Skin of body (tissue), 3 donors: ENCODE measurements at places on chromosomes 16 and 17. TPM values are rescaled to one million over a fixed set of nuclear protein-coding genes. Genes with fewer than 3 reads are reported as not detected.
A peak's percentile ranks its signal among the peaks of the same experiment; 100 is the strongest.

EVPL gene
- total RNA-seq: 43.7 TPM

GRCh38 chr16:81350306-81350615, 35.5 kb downstream of the GAN start:
- DNase-seq: no peak

DNA sequence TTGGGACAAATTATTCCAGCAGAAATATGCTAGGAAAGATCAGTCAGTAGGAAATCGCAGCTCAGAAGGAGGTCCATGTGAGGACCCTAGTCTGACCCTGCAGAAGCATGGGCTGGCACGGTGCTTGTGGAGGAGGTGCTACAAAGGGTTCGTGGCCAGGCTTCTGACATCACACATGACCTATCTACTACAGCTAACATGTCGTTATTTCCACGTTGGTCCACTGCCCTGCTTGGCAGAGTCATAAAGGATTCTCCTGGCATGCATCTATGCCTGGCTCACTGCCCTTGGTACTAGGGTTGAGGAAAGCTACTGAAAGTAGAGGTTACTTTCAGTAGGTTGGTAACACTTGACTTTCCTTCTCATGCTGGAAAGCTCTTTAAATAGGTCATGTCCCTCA, 118.1 kb upstream of the SHISA6 start:
- no peak for DNase-seq

DNA sequence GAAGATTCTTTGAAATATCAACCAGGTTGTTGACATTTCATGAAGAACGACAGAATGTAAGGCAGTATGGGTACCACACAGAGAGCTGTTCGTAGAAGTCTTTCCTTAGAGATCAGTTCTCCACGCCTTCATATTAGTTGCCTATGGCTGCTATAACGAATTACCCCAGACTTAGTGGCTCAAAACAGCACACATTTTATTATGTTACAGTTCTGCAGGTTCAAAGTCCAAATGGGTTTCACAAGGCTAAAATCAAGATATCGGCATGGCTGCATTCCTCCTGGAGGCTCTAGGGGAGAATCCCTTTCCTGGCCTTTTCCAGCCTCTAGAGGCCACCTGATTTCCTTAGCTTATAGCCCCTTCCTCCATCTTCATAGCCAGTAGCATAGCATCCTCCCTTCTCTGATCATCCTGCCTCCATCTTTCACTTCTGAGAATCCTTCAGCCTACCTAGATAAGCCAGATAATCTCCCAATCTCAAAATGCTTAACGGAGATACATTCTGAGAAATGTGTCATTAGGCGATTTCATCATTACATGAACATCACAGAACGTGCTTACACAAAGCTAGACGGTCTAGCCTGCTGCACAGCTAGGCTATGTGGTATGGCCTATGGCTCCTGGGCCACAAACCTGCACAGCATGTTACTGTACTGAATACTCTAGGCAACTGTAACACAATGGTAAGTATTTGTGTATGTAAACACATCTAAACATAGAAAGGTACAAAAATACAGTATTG, 26.0 kb downstream of the ERCC4 start:
- DNase-seq: no peak

- DNase-seq: no peak
These were observed 3.2 kb downstream of the ARHGAP27 start for GRCh38 chr17:45429339-45430005.

GRCh38 chr17:60106340-60107059, 27.8 kb upstream of the HEATR6 start:
- DNase-seq: no peak

- peak; percentile 84 for DNase-seq
These were observed 109.9 kb downstream of the METRNL start for GRCh38 chr17:83189044-83190003.

GRCh38 chr17:61492759-61493526, 40.7 kb downstream of the TBX4 start:
- DNase-seq: peak; percentile 39

- DNase-seq: no peak
These were observed 16.7 kb downstream of the RFFL start for GRCh38 chr17:35046740-35047283.

DNA sequence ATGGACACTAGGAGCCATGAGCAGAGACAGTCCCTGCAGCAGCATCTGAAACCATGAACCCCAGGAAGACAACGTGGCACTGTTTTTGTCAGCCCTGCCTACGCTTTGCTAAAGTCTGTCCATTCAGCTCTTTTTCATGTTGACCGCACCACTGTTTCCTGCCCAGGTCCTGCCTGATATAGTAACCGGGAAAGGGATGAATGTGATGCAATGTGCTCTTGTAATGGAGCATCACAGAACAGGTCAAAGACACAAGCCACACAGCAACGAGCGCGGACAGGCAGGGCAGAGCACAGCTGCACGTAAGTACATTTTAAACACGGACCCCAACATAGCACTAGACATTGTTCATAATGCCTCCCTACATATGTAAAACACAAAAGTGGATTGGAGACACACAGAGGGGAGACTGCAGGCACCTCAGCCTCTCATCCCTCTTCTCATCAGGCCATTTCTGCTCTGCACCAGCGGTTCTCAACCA, 16.9 kb upstream of the TNFRSF13B start:
- DNase-seq: no peak

- DNase-seq: no peak
These were observed 6.3 kb upstream of the XPO6 start for GRCh38 chr16:28218109-28218508.

GRCh38 chr16:89147085-89147817, 24.3 kb upstream of the CDH15 start:
- no peak for DNase-seq

DNA sequence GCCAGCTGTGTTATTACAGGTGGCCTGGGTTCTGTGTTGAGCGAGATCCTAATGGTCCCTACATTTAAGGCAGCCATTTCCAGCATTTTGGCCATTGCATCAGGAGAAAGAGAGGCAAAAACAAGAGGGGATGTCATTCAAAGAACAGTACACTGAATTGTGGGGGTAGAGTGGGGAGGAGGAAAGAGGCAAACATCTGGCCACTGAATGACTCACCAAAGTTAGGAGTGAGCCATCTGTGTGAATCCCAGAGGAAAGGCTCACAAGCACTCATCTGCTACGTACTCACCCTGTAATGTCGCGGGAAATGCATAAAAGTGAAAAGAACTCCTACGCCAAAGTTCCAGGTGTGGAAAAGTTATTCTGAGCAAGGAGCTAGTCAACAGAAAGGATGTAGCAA, 16.7 kb downstream of the KRABD2 start:
- DNase-seq: peak; percentile 53
